ENCODE measurements at places on chromosomes 1 and 21.

DNA sequence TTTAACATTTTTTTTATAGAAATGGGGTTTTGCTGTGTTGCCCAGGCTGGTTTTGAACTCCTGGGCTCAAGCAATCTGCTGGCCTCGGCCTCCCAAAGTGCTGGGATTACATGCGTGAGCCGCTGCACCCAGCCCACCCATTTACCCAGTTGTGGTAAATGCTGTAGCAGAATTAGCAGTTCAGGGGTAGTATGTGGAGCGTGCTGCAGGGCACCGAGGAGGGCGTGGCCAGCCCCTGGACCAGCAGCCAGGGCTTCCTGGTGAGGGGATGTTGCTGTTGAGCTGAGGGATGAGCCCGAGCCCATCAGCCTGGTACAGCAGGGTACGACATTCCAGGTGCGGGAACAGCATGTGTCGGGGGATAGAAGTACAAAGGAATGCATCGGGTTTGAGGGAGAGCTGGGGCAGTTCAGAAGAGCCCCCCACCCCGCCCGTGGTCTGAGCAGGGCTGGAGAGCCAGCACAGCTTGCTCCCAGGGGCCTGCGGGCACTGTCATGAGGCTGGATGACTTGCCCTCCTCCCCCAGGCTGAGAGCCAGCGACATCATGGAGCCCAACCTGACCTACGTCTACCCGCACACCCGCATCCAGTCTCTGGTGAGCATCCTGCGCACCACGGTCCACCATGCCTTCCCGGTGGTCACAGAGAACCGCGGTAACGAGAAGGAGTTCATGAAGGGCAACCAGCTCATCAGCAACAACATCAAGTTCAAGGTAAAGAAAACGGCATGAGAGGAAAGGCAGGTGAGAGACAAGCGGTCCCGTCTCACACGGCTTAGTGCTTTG lies 11.9 kb downstream of the NPPA start:
- no peak for DNase-seq

GRCh38 chr1:89630048-89630447 lies 2.9 kb upstream of the LRRC8C start:
- DNase-seq = no peak

GRCh38 chr1:116228511-116228910 lies 117.3 kb downstream of the MAB21L3 start:
- no peak for DNase-seq

- DNase-seq = peak; percentile 89
Measured at GRCh38 chr1:192805832-192806323, 3.0 kb upstream of the RGS2 start.

DNA sequence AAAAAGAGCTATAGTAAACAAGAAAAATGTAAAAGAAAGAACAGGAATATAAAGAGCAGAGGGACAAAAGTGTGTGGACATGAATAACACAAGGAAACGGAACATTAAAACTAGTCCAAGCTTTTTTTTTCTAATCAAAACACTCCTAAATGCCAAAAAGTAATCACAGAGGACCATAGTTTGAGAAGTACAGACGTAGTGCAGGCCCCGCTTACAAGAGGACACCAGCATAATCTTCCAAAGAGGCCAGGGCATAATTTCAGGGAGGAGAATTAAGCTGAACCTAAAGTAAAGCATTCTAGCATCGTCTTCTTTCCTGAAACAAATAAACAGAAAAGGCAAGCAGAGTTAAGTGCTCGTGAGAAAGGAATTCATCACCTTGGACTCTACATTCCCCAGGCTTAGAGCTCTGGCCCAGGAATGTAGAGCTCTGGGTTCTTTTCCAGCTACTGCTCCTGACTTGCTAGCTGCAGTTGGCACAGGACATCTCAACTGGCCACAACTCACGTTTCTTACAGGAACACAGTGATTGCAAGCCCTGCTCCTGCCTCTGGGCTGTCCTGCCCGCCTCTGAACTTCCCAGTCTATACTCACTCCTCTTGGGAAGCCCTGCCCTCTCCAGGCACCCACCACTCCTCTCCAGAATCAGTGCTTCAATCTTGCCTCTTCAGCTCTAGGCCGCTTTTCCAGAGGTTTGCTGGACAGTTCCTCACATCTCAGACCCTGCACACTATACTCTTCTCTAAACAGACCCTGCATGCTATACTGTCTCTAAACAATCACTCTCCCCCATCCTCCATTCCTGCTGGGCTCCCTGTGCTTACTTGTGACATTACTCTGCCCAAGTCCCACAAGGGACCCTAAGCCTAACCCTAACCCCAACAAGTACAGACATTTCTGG lies 9.8 kb downstream of the RGS8 start:
- peak; percentile 57 for DNase-seq

GRCh38 chr1:184395370-184395769 lies 8.5 kb downstream of the C1orf21 start:
- no peak for DNase-seq

DNA sequence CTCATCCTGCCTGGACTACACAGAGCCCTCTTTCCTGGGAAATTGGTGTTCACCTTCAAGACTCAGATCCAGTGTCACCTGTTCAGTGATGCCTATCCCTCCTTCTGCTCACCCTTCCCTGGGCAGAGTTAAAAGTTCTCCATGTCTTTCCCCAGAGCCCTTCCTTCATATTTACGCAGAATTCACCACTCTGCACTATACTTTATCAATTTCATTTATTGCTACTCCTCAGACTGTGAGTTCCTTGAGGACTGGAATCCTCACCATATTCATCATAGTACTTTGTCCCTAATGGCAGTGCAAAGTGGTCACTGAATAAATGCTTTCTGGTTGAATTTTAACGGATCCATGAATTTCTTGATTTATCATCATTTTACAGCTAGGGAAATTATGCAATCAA lies 300.0 kb downstream of the CHRM3 start:
- no peak for DNase-seq

GRCh38 chr1:95437011-95437410 lies 203.0 kb downstream of the RWDD3 start:
- DNase-seq = no peak

DNA sequence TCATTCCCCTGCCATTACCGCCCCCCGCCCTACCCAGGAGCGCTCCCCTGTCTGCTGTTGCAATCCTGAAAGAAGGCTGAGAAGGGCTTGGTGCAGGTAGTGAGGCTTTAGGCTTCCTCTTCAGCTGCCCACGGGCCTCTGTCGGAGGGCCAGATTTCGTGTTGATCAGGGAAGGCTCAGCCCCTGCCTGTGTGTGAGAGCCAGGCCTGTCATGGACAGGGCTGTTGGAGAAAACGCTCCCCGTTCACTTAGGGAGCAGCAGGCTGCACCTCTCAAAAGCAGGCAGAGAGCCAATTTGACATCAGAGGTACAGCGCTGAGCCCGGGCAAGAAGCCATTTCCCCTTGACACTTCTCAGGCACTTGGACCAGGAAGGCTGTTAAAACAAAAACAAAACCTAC lies 19.0 kb downstream of the TEX35 start:
- DNase-seq = no peak
